Glomerular endothelial cell (primary cell): ENCODE measurements at places on chromosomes 12 and 14.

GRCh38 chr14:75831455-75831854, 150.3 kb downstream of the TGFB3 start:
- no peak for DNase-seq

- DNase-seq = no peak
These were observed 108.7 kb downstream of the BTG1 start for GRCh38 chr12:92036771-92037453.

GRCh38 chr12:60947533-60947932, 1312.7 kb upstream of the USP15 start:
- DNase-seq = no peak

- no peak for DNase-seq
These were observed 232.0 kb downstream of the BTG1 start for GRCh38 chr12:91913651-91914050.

- DNase-seq = no peak
These were observed 346.8 kb downstream of the ATP23 start for GRCh38 chr12:58288190-58288589.

DNA sequence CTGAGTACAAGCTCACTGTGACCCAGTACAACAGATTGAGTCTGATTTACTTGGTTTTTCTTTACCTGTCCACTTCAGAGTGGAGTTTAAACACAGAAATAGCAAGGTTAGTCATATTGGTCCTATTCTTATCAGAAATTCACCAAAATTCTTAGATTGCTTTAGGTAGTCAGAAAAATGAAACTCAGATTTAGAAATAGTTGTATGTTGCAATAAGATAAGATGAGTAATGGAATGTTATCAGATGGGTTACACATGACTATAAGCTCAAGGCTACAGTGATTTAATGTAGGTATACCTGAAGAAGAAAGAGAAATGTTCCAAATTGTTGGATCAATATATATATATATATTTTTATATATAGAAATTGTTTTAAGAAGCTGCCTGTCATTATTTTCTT, 524.1 kb downstream of the LRFN5 start:
- no peak for DNase-seq

- DNase-seq = no peak
These were observed 43.9 kb downstream of the SSPN start for GRCh38 chr12:26239122-26239851.
